Thyroid gland (tissue), 4 donors: ENCODE measurements at places on chromosomes 2 and 18. TPM values are rescaled to one million over a fixed set of nuclear protein-coding genes. Genes with fewer than 3 reads are reported as not detected.
A peak's percentile ranks its signal among the peaks of the same experiment; 100 is the strongest.

DNA sequence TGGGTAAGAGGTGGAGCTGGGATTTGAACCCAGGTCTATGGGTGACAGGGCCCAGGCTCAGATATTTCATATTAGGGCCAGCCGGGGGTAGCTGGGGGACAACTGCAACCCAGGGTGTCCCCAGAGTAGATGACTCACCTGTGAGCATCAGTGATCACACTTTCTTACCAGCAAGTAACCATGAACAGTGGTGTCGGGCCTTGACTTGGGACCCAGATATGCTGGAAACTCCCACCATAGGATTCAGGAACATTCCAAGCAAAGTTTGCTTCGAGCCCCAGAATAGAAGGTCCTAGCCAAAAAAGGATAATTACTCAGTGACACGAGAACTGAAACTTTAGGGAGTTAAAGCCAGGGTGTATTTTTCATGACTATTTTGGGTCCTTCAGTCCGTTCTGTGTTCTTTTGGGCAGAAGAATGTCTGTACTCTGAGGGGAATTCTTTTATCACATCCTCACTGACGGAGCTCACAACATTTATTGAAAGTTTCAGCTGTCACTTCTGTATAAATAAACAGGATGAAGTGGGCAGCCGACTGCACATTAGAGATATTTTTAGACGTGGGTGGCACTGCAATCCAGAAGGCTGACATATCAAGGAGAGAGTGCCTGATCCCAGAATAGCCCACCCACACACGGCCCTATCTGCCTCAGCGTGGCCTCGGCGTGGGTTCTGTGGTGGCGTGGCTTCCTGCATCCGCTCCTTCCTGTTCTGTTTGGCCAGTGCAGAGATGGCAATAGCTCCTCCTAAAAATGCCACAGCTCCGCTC, 45.6 kb downstream of the RAMP1 start:
- peak; percentile 11 for DNase-seq

- peak; percentile 64 for DNase-seq
These were observed 185.9 kb upstream of the TPO start for GRCh38 chr2:1227274-1227900.

GRCh38 chr2:19944205-19944845, 42.5 kb upstream of the TTC32 start:
- DNase-seq: no peak

DNA sequence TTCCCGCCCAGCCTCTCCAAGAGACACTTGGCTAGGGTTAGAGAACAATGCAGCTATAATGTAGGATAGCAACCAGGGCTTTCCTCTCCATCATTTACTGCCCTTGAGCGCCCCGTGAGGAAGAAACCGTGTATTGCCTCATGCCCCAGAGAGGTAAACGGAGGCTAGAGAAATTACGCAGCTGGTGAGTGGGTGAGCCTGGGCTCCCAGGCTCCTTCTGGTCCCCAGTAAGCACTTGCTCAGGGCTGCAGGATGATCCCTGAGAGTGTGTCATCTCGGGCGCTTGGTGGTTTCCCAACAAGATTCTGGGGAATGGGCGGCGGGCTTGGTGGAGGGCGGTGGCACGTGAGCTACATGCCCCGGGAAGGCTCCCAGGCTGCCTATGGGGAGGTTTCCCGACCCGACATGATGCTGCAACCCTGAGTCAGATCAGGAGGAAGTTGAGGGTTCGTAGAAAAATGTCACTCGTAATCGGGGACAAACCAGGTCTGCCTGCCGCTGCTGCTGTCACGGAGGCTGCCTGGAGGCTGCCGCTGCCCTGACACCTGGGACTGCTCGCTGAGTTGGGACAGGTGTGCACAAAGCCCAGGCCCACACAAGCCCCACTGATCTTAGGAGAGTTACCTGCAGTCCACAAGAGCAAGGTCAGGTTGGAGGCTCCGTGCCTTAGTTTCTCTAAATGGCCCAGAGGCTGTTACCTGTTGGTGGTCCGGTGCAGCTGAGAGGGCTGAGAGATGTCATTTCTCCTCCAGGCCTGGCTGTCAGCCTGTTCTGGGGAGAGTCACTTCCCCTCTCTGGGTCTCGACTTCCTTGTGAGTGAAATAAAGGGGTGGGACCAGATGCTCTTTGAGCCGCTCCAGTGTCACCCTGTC, at the start of gene GPR55:
GPR55 (minus strand) TSS at position 773 of the 872 bp plus-strand sequence. CDS start 14,280 bp downstream, outside the sequence.
- DNase-seq: no peak

DNA sequence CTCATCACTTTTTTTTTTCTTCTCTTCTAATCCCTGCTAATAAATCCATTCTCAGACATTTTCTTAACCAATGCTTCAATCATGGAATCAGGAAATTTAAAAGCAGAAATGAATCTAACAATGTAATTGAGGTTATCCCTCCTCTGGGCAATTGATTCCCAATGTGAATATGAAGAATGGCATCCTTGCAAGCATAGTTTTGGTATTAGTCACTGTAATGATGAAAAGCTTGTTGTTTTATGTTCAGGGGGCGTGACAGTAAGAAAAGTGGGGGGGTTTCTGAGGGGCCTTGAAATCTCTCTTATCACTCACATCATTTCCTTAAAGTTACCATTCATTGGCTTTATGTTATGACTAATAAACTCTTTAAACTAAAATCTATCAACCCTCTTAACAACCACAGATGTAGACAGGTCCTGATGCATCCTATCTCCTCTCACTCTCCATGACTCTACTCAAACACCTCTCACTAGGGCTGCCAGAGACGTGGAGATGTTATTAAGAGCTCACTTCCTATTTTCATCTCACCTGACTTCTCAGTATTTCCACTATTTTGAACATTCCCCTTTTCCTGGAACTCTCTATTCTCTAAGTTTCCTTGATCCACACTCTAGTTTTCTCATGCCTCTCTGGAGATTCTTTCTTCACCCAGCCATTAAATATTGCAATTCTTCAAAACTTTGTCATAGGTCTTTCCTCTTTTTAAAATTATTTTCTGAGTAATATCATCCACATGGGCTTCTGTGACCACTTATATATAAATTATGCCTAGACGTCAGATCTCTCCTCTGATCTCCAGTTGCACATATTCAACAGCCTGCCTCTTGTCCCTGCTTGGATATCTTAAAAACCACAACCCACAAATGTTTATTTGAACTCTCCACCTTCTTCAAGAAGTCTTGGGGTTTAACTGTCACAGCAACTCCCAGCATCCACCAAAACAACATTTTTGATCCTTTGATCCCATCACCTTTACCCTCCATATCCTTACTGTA, 332.9 kb downstream of the CDH2 start:
- no peak for DNase-seq

Gene DHRS9
- total RNA-seq: 0.54 TPM

DNA sequence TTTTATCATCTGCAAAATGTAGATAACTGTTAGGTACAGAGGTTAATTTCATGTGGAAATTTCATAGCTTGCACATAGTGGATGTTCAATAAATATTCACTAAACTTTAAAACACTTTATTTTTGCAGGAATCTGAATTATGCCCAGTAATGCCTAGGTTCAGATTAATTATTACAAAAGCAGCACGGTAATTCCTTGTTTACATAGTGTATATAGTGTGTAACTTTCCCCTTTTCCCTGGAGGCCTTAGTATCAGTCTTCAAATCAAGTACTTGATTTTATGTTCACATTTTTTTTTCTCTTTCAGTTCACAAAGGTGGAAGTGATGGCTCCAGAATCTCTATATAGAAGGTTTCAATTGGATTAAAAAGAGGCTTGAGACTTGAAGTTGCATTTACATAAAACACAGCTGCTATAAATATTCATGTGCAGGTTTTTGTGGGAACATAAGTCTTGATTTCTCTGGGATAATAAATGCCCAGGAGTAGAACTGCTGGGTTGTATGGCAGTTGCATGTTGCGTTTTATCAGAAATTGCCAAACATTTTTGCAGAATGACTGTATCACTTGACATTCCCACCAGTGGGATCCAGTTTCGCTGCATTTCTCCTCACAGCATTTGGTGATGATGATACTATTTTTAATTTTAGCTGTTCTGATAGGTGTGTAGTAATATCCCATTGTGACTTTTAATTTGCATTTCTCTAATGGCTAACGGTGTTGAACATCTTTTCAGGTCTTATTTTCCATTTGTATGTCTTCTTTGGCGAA, 27.6 kb upstream of the LGALSL start:
- DNase-seq: no peak

Gene ADAM17
- 32.0 TPM for total RNA-seq

- DNase-seq: no peak
These were observed 2.0 kb downstream of the LMAN2L start for GRCh38 chr2:96737831-96738230.
